Stimulated activated CD4-positive, alpha-beta T cell treated with anti-CD3 and anti-CD28 coated beads, TNF-alpha, amount 100 ng/mL, for 1 hour (primary cell): ENCODE measurements at places on chromosomes 16 and 17.

GRCh38 chr17:64269687-64270649 lies 6.9 kb upstream of the TEX2 start:
- no peak for DNase-seq

- no peak for DNase-seq
Measured at GRCh38 chr17:73639322-73639721, 4.9 kb downstream of the SDK2 start.

- no peak for DNase-seq
Measured at GRCh38 chr16:84526794-84527531, 22.5 kb upstream of the MEAK7 start.

- no peak for DNase-seq
Measured at GRCh38 chr17:42117397-42118125, 3.6 kb downstream of the KAT2A start.

- DNase-seq: no peak
Measured at GRCh38 chr17:41733348-41734138, 900 bp downstream of the HAP1 start.

DNA sequence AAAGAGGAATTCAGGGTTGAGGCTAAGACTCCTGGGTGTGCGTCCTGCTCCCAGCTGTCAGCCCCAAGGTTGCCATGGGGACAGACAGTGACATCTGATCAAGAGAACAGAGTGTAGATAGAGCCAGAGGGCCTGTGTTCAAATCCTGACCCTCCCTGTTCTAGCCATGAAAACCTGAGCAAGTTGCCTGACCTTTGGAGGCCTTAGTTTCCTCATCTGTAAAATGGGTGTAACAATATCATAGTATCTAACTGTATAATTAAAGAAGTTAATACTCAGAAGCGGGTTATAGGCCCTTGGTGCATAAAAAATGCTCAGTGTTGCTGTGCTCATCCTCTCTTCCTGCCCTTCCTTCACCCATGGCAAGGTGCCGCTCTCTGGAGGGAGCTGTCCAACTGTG lies 28.7 kb upstream of the FOXF1 start:
- no peak for DNase-seq

DNA sequence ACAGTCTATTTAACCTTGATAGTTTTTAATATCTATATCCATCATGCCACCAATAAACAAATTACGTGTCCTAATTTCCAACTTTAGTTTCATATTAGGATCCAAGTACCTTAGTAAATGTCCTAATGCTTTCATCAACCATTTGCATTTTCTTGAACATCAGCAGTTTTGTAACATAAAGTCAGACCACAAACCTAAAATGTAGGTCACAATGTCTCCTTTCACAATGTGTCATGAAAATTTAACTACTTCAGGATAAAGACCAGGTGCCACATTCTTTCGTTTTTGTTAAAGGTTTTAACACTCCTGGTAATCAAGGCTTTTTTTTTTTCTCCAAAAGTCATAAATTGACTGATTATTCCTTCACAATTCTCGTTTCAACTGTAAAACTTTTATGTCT lies 310.7 kb upstream of the PMFBP1 start:
- DNase-seq: no peak

DNA sequence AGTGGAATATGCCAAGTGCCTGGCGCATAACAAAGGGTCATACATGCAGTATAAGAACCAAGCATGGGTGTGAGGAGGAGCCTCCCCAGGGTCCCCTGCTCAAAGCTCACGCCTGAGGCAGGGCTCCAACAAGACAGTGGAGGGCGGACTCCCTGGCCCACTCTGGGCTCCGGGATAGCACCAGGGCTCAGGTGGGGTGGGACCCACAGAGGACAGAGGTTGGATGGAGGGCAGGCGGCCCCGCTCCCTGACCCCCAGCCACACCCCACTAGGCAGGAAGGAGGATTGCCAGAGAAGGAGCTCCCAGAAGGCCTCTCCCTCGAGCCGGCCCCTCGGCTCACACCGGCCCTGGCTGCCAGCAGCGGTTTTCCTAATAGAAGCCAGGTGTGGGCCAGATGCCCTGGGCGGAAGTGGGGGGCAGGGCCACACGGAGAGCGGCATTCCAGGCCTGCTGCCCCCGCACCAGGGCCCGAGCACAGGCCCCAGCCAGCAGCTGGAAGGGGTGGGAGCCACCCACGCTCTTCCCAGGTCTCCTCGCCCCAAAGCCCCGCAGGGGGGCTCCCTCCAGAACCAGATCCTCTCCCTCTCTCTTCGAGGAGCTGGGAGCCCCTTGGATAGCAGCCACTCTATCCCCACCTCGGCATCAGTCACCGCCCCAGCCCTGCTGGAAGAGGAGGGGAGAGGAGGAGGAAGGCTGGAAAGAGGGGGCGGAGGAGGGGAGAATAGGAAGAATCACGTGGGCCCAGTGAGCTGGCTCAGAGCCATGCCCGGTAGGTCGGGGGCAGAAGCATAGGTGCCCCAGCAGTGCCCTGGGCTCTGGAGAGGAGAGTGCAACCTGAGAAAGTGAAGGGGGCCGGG lies 21.0 kb downstream of the VASN start:
- no peak for DNase-seq

GRCh38 chr16:31714903-31715504 lies 158.6 kb upstream of the ZNF267 start:
- no peak for DNase-seq

DNA sequence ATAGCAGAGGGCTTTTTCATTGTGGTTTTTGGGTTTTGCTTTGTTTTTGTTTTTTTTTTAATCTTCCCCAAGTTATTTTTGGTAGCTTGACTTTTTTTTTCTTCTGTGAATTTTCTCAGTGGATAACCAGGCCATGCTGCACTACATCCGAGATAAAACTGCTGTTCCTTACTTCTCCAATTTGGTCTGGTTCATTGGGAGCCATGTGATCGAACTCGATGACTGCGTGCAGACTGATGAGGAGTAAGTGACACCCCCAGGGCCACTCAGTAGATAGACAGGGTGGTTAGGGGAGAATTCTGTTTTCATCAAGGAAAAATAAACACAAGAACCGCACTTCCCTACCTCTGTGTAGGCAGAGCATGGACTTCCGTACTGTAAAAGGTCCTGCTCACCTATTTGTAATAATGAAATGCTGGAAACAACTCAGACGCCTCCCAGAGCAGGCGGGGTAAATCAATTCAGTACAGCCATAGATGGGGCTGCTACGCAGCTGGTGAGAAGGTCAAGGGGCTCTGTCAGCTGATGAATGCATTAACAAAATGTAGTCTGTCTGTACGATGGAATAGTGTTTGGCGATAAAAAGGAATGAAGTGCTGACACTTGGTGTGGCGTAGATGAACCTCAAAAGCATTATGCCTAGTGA lies 28.6 kb downstream of the CLEC16A start:
- no peak for DNase-seq

DNA sequence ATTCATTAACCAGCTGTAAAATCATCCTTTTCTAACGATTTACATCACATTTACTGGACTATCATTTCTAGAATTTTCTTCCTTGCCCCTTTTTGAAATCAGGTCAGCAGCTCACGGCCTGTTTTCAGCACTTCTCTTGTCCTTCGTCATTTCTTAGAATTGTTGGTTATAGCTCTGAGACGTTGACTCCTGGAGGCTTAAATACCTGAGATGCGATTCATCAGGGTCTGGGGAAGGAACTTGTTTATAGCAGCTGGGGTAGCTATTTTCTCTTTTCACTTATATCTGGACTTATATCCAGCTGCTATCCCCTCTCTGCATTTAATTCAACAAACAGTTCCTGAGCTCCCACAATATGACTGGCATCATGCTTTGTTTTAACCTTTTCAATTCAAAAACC lies 338.7 kb upstream of the TNRC6C start:
- DNase-seq: no peak

DNA sequence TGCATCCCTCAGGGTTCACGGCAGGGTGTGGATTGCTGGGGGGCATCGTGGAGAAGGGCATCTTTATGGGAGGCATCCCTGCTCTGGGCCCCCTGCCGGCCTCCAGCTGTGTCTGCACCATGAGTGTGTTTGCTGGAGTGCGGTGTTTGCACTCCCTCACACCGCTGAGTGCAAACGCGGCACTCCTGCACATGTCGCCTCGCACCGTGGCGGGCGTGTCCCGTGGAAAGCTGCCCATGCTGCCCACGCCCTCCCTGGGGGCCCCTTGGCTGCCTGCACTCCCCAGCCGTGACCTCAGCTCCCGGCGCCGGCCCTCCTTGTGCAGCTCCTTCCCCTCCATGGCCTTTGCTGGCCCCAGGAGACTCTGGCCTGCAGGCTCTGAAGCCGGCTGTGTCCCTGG lies 74.6 kb upstream of the ZNF750 start:
- DNase-seq: no peak

GRCh38 chr17:73465130-73465952 lies 153.5 kb upstream of the CDC42EP4 start:
- DNase-seq: no peak

GRCh38 chr17:49572226-49572625 lies 3.4 kb upstream of the NXPH3 start:
- DNase-seq: no peak

- no peak for DNase-seq
Measured at GRCh38 chr16:63720848-63721247, 1401.0 kb downstream of the CDH11 start.

- DNase-seq: no peak
Measured at GRCh38 chr16:67551972-67552371, 10.4 kb upstream of the CTCF start.

DNA sequence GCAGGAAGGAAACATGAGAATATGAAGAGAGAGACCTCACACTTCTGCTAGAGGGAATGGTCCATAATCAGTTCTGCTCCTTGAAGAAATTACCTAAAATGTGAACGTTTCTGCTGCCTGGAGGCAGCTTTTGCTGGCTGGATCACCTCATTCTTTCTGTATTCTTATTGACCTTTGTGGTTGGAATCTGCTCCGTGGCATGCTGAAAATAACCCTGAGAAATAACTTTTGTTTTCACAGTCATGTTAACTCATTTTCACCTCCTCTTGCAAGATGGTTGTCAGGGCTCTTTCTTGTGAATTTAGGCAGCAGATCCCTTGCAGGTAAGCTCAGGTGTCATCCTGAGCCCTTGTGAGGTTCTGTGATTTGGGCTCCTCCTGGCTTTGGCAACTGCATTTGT lies 70.2 kb downstream of the IRF8 start:
- DNase-seq: no peak

DNA sequence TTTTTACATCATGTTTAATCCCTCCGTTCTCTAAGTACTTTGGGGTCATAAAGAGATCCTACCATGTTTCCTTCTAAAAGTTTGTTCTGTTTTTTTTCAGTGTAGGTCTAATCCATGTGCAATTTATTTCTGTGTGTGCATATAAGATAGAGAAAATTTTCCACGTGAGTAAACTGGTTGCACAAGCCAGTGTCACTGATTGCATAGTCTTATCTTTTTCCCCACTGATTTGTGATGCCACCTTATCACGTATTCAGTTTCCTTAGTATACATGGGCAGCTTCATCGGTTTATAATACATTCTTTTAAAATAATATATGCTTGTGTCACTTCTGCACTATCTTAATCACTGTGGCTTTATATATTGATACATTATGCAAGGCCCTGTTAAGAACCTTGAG lies 49.2 kb downstream of the MRTFB start:
- no peak for DNase-seq

DNA sequence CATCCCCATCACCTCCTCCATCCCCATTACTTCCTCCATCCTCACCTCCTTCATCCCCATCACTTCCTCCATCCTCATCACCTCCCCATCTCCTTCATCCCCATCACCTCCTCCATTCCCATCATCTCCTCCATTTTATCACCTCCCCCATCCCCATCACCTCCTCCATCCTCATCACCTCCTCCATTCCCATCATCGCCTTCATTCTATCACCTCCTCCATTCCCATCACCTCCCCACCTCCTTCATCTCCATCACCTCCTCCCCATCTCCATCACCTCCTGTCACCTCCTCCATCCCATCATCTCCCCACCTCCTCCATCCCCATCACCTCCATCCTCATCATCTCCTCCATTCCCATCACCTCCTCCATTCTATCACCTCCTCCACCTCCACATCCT lies 116.4 kb downstream of the SEC14L1 start:
- DNase-seq: no peak

DNA sequence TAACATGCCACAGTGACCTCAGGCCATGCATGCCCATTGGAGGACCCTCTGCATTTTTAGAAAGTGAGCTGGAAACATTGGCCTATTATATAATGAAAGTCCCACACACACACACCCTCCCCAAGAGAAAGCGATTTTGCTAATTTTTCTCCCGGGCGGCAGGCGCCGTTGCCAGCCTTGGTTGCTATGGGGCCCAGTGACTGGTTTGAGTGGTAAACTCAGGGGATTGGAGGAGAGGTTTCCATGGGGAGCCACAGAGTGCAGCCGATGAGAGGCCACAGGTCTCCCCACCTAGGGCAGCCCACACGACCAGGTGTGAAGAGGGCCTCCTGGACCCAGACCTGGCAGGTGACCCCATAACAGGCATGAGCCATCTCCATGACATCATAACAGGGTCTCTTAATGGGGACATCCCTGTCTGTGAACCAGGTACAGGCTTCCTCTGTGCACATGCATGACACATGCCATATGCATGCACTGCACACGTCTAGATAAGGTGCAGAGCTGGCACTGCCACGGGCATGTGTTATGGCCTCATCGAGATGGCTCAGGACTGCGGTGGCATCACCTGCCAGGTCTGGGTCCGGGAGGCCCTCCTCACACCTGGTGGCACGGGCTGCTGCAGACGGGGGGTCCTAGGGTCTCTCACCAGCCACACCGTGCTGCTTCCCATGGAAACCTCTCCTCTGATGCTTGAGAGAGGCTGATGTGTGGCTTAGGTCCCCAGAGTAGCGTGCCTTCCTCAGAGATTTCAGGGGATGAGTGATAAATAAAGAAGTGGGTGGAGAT lies 144.1 kb downstream of the RBFOX3 start:
- no peak for DNase-seq

DNA sequence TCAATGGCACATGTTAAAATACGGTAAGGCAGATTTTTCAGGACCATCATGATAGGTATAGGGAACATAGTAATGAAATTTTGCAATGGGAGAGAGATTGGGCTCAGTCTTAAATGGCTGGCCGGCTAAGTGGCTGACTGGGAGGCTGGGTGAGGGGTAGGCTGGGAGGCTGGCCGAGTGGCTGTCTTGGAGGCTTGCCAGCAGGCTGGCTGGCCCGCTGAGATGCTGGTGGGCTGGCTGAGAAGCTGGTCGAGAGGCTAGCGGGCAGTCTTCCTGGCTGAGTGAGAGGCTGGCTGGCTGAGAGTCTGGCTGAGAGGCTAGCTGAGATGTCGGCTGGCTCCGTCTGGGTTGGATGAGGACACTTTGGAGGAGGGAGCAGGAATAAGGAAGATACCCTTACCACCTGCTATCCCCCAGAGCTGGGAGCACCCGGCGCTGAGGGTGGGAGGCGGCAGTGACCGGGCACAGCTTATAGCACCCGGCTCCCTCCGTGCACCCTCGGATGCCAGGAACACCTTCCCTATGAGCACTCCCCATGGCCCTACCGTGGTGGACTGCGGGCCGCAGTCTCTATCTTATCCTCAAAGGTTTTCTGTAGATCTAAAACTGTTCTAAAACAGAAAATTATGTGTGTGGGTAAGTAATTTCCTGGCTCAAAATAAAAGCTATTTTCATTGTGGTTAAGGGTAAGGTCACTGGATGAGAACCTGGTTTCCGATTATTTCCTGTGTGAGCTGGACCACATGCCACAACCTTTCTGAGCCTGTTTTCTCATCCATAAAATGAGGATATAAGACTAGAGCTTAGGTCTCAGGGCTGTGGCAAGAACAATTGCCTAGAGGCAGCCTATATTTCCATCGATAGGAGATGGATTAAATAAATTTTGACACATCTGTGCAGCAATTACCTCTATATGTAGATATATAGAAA lies 34.5 kb upstream of the TMC5 start:
- no peak for DNase-seq

- no peak for DNase-seq
Measured at GRCh38 chr17:146983-147761, 9.8 kb downstream of the SCGB1C2 start.
